HFF-Myc (cell line): ENCODE measurements at places on chromosomes 5 and 9.

- no peak for DNase-seq
These were observed 133.7 kb downstream of the SLC28A3 start for GRCh38 chr9:84206801-84207370.

DNA sequence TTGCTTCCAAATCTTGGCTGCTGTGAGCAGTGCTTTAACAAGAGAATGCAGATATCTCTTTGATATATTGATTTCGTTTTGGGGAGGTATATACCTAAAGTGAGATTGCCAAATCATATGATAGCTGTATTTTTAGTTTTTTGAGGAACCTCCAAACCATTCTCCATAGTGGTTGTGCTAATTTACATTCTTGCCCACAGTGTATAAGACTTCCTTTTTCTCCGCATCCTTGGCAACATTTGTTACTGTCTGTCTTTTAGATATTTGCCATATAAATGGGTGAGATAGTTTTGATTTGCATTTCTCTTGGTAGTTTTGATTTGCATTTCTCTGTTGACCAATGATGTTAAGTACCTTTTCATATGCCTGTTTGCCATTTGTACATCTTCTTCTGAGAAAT lies 10.0 kb upstream of the PLK2 start:
- DNase-seq = no peak

DNA sequence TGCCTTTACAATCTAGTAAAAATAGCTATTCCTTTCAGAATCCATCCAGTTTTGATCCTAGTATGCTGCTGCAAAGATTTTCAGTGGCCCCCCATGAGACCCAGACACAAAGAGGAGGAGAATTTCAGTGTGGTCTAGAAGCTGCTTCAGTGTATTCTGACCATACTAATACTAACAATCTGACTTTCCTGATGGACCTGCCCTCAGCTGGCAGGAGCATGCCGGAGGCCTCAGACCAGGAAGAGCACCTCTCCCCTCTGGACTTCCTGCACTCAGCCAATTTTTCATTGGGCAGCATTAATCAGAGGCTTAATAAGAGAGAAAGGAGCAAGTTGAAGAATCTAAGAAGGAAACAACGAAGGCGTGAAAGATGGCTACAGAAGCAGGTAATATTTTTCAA lies 48.5 kb downstream of the RNF180 start:
- no peak for DNase-seq

DNA sequence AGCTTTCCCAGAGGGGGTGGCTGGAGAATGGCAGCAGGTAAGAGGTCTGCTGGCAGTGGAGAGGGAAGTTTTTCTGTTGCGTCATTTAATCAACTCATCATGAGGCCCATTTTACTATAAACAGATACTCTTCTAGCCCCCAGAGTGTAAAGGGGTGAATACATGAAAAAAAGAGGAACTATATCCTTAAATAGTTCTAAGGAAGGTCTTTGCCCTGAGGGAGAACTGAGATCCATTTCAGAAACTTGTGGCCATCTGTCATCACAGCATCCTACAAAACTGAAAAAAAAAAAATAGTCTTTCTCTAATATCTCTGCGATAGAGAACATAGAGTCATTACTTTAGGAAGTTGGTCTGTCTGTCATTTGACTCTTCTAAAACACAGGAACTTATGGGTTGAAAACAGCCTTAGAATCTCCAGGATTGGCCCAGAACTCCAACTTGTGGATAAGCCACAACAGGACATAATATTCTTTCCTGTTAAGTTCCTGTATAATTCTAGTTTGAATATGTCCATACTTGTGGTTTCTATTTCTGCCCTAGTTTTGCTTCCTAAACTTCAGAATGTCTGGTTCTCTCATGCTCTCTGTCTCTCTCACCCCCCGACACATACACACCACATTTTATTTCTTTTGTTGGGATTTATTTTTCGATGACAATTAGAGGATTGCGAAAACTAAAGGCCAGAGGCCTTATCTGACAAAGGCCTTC lies 238.5 kb upstream of the PIK3R1 start:
- no peak for DNase-seq

GRCh38 chr5:157387683-157388093 lies 72.3 kb upstream of the NIPAL4 start:
- peak; percentile 89 for DNase-seq
